ENCODE measurements at places on chromosomes 2 and 18. TPM values are rescaled to one million over a fixed set of nuclear protein-coding genes. Genes with fewer than 3 reads are reported as not detected.

GRCh38 chr18:68840554-68841263, 42.8 kb downstream of the CCDC102B start:
- DNase-seq = no peak

FIGN gene
- 0.38 TPM for total RNA-seq

SERPINB2 gene
- total RNA-seq = 234 TPM

GRCh38 chr2:53347269-53347668, 420.3 kb upstream of the CHAC2 start:
- no peak for DNase-seq

DNA sequence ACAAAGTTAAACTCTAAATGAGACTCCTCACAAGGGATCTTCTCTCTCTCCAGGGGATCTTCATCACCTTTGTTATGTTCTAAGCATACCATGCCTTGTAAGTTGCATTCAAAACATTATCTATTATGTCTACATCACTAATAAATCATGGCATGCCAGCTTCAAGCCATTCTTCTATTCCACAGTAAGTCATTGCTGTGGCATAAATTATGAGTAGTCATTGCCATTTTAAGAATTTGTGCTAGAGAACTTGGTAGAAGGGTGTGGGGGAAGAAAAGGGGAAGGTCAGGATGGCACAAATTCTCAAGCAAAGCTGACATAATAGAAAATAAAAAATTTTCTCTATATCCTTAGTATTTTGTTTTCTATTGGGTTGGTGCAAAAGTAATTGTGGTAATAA, 33.5 kb downstream of the BARD1 start:
- no peak for DNase-seq

Data from esophagus squamous epithelium (tissue), 5 donors.